ENCODE measurements at places on chromosomes 16 and 17. TPM values are rescaled to one million over a fixed set of nuclear protein-coding genes. Genes with fewer than 3 reads are reported as not detected.

Gene GPR142
- not detected for total RNA-seq

Gene HASPIN
- 0.68 TPM for total RNA-seq

Gene HEXIM2
- total RNA-seq, result 6.4 TPM

Gene GRB2
- 181 TPM for total RNA-seq

Gene E4F1
- total RNA-seq, result 21.0 TPM

Gene DLX4
- 3.0 TPM for total RNA-seq

Gene CSH2
- not detected for total RNA-seq

Gene GLIS2
- 21.5 TPM for total RNA-seq

Gene KRTAP9-4
- not detected for total RNA-seq

Gene XPO6
- total RNA-seq, result 106 TPM

Gene DOC2A
- total RNA-seq, result 6.4 TPM

Gene MMP28
- 40.9 TPM for total RNA-seq

Gene ST6GALNAC2
- total RNA-seq, result 29.0 TPM

Gene CLEC3A
- not detected for total RNA-seq

Gene ZKSCAN2
- 5.1 TPM for total RNA-seq

Gene TLCD1
- total RNA-seq, result 19.8 TPM

Gene TMIGD1
- total RNA-seq, result not detected

Gene KRTAP16-1
- not detected for total RNA-seq

Gene GGT6
- 3.7 TPM for total RNA-seq

Gene C16orf89
- 198 TPM for total RNA-seq

All from lower lobe of right lung (tissue), 2 donors.